Stimulated activated CD4-positive, alpha-beta T cell treated with anti-CD3 and anti-CD28 coated beads, Interleukin-4, amount 100 ng/mL, for 24 hours (primary cell): ENCODE measurements at places on chromosomes 5 and 9.

DNA sequence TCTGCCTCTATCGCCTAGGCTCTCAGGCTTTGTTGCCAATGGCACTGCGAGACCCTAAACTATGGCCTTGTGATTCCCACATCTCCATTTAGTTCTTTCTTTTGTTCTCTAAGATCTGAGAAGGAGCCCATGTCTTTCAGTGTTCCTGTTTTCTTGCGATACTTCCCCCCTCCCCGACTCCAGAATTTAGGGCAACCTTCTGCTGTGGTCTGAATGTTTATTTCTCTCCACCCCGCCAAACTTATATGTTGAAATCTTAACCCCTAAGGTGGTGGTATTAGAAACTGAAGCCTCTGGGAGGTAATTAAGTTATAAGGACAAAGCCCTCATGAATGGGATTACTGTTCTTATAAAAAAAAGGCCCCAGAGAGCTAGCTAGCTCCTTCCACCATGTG lies 6.4 kb downstream of the TMC1 start:
- DNase-seq: no peak

DNA sequence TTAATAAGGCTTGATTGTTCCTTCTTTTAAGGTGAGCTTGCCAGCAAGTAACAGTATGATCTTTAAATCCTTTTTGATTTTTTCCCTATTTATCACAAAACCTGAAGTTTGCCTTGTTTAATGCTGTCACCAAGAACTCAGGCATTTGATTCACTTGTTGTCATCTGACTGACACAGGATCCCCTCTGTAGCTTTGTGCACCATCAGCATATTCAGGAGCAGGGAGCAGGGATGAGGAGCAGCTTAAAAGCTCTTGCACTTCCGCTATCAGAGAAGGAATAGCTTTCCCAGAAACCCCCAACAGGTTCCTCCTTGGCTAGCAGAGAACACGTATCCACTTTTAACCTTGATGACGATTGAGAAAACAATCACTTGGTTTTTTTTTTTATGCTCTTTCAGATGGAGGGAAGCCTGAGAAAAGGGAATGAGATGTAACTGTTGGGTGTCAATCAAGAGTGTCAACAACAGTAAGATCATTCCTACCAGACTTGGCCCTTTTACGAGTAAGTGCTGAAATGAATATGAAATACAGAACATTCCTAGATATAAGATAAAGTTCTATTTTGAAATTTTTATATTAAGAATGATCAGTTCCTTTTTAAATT lies 433.1 kb upstream of the CDH18 start:
- no peak for DNase-seq

- no peak for DNase-seq
These were observed 3.4 kb downstream of the PRRC2B start for GRCh38 chr9:131397100-131397790.

GRCh38 chr9:76162751-76163500 lies 231.3 kb downstream of the RFK start:
- DNase-seq: no peak

- no peak for DNase-seq
These were observed 71.8 kb downstream of the EFNA5 start for GRCh38 chr5:107598958-107599357.

- DNase-seq: no peak
These were observed 148.2 kb downstream of the TLE4 start for GRCh38 chr9:79719989-79720388.
